ENCODE measurements at places on chromosomes 12 and 14. TPM values are rescaled to one million over a fixed set of nuclear protein-coding genes. Genes with fewer than 3 reads are reported as not detected.

DNA sequence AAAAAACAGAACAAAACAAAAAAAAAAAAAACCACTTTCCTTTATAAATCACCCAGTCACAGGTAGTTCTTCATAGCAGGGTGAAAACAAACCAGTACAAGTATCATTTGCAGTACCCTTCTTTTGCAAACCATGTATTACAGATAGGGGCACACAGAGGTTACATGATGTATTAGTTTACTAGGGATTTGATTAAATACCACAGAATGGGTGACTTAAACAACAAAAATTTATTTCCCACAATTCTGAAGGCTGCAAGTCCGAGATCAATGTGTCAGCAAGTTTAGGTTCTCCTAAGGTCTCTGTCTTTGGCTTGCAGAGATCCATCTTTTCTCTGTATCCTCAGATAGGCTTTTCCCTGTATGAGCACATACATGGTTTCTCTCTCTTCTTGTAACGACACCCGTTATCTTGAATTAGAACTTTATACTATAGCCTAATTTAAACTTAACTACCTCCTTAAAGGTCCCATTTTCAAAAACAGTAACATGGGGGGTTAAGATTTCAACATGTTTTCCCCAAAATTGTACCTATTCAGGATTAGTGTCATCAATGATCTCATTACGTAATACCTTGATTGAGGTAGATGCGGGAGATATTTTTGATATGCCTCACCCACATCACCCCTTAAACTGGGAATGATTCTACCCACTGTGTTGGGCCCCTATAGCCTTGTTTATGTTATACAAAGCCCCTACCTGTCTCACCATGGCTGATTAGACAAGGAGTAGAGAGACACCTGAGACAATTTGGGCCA is 3.5 kb upstream of the CEP128 start:
- peaks cover 16% of the 10 kb centered on the region for H3K4me1 ChIP-seq
- no peak overlapping the region for H3K27ac ChIP-seq
- no peak for DNase-seq
- no peaks in the 10 kb centered on the region for H3K36me3 ChIP-seq

DNA sequence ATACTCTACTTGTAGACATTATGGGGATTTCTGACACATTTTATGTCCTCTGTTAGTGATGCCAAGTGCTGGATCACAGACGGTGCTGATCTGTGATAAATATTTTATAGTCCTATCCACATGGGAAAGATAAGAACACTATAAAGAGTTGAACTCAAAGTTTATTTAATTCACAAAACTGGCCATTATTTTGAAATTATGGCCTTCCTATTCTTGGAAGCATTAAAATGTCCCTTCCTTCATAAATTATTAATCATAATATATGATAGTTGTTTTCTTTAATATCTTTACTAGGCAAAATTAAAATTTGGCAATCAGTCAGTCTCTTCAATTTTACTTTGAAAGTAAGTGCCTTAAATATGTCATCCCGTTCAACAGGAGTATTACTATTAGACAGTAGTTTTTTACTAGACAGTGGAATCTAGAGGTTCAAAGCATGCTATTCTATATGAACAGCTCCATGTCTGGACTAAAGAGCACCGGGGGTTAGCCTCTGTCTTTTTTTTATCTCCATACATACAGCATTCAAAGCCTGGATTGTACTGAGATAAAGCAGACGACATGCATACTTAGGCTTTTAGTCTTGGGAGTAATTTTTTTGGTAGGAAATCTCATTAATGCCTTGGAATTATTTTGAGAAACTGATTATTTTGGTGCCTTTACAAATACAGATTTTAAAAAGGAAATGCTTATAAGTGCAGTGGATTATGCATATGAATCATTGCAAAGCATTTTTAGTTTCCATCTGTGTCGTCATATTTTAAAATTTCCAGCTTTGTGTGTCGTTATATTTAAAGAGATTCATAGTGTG is 306.1 kb upstream of the RGS6 start:
- no peak overlapping the region for H3K27ac ChIP-seq
- H3K36me3 ChIP-seq = peaks cover 18% of the 10 kb centered on the region
- DNase-seq = no peak
- H3K4me1 ChIP-seq = no peaks in the 10 kb centered on the region
- no peak overlapping the region for H3K4me3 ChIP-seq

DNA sequence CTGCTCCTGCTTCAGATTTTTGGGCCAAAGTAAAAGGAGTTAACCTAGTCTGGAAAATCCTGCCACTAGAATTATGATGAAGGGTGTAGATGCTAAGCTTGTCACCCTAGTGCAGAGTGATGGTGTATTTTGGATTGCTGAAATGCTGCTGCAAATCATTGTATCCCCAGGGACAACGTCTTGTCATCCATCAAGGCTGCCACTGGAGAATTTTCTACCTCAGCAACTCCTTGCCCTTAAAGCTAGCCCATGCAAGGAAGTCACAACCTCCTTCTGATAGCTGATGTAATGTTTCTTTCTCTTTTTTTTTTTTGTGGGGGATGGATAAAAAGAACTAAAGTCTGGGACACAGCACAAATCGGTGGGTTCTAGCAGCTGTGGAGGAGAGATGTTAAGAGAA is 139.4 kb upstream of the FRMD6 start:
- no peak overlapping the region for H3K4me3 ChIP-seq
- no peaks in the 10 kb centered on the region for H3K36me3 ChIP-seq
- H3K27ac ChIP-seq = no peak overlapping the region
- peaks cover 25% of the 10 kb centered on the region for H3K4me1 ChIP-seq
- no peak for DNase-seq
- no peaks in the 10 kb centered on the region for H3K27me3 ChIP-seq

The ANG gene
- polyA plus RNA-seq = 5.4 TPM

- H3K27me3 ChIP-seq = no peaks in the 10 kb centered on the region
- no peaks in the 10 kb centered on the region for H3K36me3 ChIP-seq
- no peak for DNase-seq
Observed at GRCh38 chr14:29166507-29166906, 399.9 kb downstream of the FOXG1 start.

DNA sequence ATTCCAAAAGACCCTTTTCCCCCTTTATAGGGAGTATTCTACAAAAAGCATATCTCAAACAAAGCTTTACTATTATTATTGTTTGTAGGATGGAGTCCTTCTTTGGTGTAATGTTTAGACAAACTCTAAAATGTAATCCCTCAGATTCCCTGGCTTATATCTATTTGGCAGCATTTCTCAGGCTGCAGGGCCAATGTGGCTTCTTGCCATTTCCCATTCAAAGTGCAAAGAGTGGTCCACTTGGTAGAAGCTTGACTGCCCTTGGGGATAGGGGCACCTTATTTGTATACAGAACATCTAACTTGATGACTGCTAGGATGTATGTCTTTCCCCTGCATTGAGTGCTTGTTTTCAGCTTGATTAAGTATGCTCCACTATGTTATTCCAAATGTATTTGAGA is 242.7 kb downstream of the PRKD1 start:
- no peak for DNase-seq
- H3K27me3 ChIP-seq = no peaks in the 10 kb centered on the region
- H3K4me3 ChIP-seq = no peak overlapping the region

All from heart right ventricle (tissue), 16 donors.